ENCODE measurements at places on chromosomes 4 and X. TPM values are rescaled to one million over a fixed set of nuclear protein-coding genes. Genes with fewer than 3 reads are reported as not detected.

Gene GPR50
- total RNA-seq = not detected

Gene PCYT1B
- total RNA-seq = 26.3 TPM

Gene MSANTD1
- 11.0 TPM for total RNA-seq

Gene GAGE12E
- not detected for total RNA-seq

Gene NPFFR2
- not detected for total RNA-seq

Gene NAA11
- total RNA-seq = not detected

Data from parietal lobe (tissue), 2 donors.